ENCODE measurements at places on chromosomes 13 and 19.

- DNase-seq = no peak
Observed at GRCh38 chr13:28820099-28821051, at the start of gene MTUS2. TSS of gene MTUS2 (plus strand) at chr13:28820339.

GRCh38 chr19:1131718-1132551 lies 28.1 kb downstream of the GPX4 start:
- peak; percentile 87 for DNase-seq

- DNase-seq = no peak
Observed at GRCh38 chr19:11446652-11447301, 11.3 kb downstream of the PRKCSH start.

GRCh38 chr19:41868120-41868988 lies 8.3 kb downstream of the RPS19 start:
- DNase-seq = no peak

GRCh38 chr13:48292650-48293049 lies 10.9 kb upstream of the RB1 start:
- DNase-seq = no peak

DNA sequence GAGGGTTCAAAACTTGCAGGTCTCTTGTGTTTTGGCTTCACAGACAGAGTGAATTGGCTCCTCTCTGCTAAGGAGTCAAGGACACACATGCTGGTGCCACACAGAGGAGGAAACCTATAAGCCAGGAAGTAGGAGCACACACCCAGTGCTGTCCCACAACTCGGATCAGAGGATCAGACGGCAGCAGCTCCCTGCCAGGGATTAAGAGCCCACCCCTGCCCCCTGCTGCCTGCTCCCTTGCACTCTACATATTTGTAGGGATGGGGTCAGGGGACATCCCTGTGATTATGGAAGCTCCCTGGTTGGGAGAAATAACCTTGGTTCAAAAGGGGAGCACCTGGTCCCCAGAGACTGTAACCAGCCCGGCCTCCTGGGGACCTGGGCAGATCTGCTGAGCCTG lies 77.5 kb upstream of the CLDN10 start:
- DNase-seq = no peak

- DNase-seq = no peak
Observed at GRCh38 chr13:37067874-37068273, 8.4 kb upstream of the SUPT20H start.

DNA sequence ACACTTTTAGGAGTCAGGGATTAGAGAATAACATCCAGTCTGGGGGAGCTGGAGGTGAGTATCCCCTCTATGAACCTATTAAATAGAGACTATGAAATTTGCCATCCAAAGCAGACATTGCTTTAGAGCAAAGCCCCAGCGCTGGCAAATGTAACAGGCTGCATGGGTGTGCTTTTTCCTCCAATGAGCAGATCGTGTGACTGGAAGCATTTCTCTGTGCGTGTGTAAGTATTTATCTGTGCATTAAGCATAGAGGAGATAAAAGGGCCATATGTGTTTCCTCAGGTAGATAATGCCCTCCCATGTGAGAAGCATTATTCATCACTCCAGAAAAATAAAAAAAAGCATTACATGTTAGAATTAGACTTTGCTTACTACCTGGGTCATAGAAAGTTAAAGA lies 924 bp downstream of the TNFSF13B start:
- no peak for DNase-seq

GRCh38 chr19:11113140-11113708 lies 24.0 kb downstream of the LDLR start:
- DNase-seq = no peak

DNA sequence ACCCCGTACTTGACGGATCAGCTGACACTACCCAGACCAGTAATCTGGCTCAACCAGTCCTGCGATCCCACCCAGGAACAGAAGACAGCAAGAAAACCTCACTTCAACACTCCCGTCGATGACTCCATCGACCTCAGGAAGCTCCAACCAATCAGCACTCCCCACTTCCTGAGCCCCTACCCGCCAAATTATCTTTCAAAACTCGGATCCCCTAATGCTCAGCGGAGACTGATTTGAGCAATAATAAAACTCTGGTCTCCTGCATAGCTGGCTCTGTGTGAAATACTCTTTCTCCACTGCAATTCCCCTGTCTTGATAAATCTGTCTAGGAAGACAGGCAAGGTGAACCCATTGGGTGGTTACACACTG lies 1.2 kb downstream of the LSM4 start:
- no peak for DNase-seq

- DNase-seq = no peak
Observed at GRCh38 chr19:55962186-55962585, 14.6 kb downstream of the NLRP8 start.

GRCh38 chr13:79491715-79492114 lies 10.8 kb downstream of the NDFIP2 start:
- no peak for DNase-seq

GRCh38 chr19:43683905-43684304 lies 13.9 kb upstream of the PLAUR start:
- no peak for DNase-seq

GRCh38 chr13:26961890-26962615 lies 201.5 kb upstream of the GPR12 start:
- DNase-seq = no peak

- no peak for DNase-seq
Observed at GRCh38 chr19:11064831-11065303, 24.4 kb upstream of the LDLR start.

GRCh38 chr19:33462112-33462791 lies 59.3 kb downstream of the PEPD start:
- no peak for DNase-seq

GRCh38 chr19:46885411-46885810 lies 24.6 kb downstream of the ARHGAP35 start:
- DNase-seq = no peak

DNA sequence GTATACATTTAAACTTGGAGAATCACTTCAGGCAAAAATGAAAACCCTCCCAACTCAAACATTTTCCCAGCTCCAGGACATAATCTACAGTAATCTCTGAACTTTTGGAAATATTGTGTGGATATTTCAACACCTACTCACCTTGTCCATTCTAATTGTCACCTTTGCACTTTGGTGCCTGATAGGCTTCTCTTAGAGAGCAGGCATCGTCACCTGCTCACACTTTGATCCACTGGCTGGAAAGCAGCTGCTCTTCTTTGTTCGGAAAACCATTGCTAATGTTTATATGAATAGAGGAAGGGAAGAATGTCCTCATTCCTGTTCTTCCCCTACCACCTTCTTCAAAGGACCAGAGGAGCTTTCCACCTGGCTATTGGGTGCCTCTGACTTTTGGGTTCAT lies 411.2 kb downstream of the FGF9 start:
- DNase-seq = no peak

- DNase-seq = no peak
Observed at GRCh38 chr13:29464105-29464679, 131.3 kb downstream of the SLC7A1 start.

DNA sequence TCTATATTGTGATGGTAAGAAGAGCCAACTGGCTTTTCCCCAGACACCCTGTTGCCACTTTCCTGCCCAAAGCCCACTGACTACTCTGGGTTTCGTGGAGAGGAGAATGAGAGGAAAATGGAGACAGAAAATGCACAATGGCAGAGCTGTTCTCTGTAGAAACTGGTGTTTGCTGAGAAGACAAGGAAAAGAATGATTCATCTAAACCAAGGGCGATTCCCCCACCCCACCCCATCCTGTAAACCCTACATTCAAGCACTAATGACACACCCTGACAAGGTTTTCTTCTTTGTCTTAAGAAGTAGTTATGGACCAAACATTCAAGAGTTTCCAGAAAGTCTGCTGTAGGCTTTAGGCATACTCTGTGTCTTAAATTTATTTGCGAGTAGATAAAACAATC lies 68.8 kb downstream of the DOCK9 start:
- DNase-seq = peak; percentile 8

GRCh38 chr19:3656747-3657394 lies 30.3 kb upstream of the CACTIN start:
- DNase-seq = no peak

GRCh38 chr19:49474542-49474924 lies 518 bp downstream of the FLT3LG start:
- DNase-seq = no peak

GRCh38 chr13:46137627-46138317 lies 32.9 kb upstream of the CPB2 start:
- DNase-seq = no peak

DNA sequence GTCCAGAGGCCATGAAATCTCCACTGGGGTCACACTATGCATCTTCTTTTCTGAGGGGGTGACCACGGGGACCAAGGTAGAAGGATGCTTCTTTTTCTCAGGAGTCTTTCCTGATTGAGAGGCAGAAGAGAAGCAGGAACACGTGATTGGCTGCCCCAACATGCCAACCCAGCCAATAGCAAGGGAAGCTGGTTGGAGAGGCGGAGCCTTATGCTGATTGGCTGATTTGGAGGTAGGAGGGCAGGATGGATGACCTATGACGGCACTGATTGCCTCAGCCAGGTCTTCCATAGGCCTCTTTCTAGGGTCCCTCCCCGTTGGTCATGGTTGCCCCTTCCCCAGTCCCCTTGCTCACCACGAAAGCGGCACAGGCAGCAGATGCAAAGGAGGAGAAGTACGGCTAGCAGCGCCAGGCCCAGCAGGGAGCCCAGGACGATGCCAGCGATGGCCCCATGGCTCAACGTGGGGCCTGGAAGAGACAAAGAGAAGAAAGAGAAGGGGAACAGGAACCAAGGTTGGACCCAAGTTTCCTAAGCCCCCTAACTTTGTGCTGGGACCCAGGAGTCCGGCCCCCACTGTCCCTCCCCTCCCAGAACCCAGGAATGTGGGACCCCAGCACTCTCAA lies 8.0 kb downstream of the VSIG10L start:
- DNase-seq = no peak

DNA sequence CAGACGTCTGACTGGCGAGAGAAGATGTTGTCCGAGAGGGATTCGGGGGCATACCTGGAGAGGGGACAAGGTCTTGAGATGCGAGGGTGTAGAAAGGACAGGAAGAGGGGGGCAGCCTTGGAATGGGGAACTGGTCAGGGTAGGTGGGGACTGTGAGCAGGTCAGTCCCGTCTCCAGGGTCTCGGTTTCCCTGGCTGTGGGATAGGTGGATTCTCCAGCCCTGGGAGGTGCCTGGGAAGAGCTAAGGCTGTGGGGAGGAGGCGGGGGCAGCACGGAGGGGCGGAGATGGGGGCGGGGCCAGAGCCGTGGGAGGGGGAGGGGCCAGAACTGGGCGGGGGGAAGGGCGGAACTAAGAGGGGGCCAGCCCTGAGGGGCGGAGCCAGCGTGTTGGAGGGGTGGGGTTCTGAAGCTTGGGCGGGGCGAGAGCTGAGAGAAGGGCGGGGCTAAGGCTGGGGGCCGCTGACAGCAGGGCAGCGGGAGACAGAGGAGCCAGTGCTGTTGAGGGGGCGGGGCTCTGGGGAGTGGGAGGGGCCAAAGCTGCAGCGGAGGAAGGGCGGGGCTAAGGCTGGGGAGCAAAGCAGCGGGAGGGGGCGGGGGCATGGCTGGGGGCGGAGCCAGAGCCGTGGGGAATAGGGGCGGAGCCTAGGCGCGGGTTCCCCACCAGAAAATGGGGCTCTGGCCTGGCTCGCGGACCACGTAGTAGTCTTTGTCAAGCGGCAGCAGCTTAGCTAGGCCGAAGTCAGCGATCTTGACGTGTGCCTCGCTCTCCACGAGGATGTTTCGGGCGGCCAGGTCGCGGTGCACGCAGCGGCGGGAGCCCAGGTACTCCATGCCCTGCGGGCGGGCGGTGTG lies 9.5 kb upstream of the INSL3 start:
- peak; percentile 52 for DNase-seq

GRCh38 chr19:31578326-31578725 lies 229.1 kb upstream of the TSHZ3 start:
- DNase-seq = no peak

DNA sequence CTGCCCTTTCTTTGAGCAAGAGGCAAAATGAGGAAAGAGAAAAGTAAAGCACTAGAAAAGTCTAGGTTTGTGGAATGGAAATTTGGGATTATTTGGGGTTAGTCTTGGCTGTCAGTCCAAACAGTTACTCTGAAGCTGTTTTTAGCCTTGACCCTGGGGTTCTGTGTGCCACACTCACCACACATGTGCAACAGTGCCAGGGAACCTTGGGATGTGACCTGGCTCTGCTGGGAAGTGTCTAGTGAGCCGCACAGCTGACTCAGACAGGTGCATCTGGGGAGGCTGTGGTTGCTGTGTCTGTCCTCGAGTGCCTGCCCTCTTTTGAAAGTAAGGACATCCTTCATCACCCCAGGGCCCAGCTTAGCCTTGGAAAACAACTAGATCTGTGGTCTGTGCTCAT lies 15.8 kb downstream of the MICOS13 start:
- no peak for DNase-seq

DNA sequence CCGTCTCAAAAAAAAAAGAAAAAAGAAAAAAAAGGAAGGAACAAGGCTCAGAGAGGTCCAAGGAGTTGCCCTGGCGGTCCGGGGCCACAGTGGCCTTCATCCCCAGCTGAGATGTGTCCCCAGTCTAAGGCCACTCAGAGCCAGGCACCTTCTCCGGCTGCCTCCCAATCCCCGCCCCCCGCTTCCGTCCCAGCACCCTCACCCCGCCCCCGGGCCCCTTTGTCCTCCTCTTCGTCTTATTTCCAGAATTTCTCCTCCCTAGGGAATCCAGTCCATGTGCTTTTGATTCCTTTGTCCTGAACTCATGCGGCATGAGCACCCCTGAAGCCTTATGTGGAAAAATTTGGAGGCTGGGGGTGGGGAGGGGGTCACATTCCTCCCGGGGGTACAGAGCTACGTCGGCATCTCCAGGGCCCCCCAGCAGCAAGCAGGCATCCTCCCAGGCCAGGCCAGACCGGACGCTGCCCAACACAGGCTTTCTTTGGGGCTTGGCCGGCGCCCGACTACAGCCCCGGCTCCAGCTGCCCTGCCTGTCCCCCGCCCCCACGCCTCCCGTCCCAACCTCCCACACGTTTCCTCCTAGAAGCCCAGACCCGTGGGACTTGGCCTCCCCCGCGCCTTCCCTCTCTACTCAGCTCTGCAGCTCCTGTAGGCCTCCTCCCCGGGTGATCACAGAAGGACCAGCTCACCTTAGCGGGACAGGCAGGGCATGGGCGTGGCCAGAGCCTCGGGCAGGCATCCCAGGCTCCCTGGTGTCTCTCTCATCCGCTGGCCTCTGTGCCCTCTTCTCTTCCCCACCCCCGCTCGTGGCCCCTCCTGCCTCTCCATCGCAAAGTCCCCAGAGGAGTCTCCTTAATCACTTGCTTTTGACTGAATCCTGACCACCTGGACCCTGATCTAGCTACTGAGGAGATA lies 17.8 kb upstream of the ADGRE5 start:
- DNase-seq = peak; percentile 62
